ENCODE measurements at places on chromosomes 5 and 9.
A peak's percentile ranks its signal among the peaks of the same experiment; 100 is the strongest.

DNA sequence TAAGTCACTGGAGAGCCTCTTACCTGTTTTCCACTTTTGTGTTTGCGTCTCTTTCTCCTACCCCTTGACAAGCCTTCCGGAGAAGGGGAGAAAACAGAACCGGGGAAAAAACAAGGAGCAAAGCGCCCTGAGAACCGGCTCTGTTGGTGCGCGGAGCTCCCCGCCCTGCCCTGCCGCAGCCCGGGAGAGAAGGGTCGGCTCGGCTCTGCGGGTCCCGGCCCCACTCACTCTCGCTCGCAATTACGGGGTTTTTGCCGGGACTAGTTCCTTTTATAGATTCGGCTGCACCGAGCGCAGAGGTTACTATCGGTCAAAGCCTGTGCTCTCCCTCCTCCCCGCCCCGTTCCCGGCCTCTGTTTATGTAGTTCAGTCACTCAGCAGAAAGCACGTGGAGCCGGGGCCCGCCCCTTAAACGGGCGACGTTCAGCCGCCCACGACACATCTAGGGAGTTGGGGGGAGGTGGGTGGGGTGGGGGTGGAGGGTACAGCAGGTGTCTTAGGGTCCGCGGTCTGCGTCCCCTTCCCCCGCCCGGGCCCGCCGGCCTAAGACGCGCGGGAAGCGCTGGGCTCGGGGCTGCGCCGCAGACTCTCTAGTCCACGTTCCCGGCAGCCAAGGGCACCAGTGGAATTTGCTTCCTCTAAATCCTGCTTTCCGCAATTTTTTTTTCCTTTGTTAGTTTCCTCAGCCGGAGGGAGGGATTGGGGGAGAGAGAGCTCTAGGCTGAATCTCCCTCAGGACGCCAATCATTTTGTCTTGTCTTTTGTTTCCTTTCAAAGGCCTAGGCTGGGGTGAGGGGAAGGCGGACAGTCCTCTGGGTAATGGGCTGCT, at the start of gene ABCA1:
ABCA1 (minus strand) TSS at position 244 of the 829 bp plus-strand sequence. CDS start 24,476 bp downstream, outside the sequence.
- peak; percentile 27 for DNase-seq

DNA sequence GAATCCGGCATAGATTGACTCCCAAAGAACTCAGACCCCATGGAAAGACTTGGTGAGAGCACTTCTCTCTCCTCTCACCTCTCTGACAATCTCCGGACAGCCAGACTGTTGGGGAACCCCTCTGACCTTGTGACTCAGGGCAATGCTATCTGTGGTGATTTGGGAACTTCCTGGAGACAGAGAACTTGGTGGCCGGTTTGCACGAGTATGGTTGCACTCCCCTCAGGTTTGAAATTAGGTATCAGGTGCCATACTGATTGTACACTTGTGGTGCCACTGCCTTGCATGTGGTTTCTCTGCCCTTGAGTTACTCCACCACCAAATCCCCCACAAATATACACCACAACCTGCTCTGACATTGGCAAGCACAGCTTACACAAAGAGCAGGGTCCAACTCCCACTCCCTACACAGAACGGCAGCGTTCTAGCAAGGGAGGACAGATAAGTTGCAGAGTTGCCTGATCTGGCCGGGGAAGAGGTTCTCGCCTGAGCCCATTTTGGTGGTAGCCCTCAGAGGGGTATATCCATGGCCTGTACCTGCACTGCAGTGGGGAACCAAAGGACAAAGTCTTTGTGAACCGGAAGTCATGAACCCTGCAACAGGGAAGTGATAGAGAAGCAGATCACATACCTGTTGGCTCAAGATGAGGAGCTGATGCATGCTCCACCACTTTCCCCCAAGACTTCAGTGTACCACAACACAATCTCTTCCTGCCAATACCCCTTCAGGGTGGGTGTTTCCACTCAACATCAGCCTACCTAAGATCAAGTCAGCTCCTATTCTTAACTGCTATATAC, 255.1 kb downstream of the MCTP1 start:
- DNase-seq, result no peak

- DNase-seq, result no peak
Measured at GRCh38 chr5:146339715-146340259, 1.1 kb downstream of the POU4F3 start.

GRCh38 chr9:3783156-3783555, 257.4 kb upstream of the RFX3 start:
- DNase-seq, result no peak

GRCh38 chr9:114898741-114899140, 31.6 kb downstream of the TNFSF8 start:
- DNase-seq, result no peak
